ENCODE measurements at places on chromosomes 12 and 14.

GRCh38 chr12:114343585-114344302 is 62.2 kb downstream of the TBX5 start:
- DNase-seq: no peak

DNA sequence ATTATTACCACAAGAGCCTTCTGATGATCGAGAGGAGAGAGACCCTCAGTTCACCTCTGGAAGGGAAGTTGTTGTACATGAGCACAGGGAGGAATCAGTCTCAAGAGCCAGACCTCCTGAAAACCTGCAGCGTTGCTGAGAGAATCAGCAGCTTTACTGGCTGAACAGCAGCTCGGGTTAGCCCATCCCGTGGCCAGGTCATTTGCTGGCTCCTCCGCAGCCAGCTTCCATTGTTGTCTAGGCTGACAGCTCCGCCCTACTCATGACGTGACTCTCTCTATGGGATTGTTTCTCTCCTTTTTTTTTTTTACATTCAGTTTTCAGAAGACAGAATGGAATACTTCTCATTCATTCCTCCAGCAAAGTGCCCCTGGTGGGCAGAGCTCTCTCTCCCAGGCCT is 69.9 kb downstream of the TGFB3 start:
- DNase-seq: peak; percentile 30

DNA sequence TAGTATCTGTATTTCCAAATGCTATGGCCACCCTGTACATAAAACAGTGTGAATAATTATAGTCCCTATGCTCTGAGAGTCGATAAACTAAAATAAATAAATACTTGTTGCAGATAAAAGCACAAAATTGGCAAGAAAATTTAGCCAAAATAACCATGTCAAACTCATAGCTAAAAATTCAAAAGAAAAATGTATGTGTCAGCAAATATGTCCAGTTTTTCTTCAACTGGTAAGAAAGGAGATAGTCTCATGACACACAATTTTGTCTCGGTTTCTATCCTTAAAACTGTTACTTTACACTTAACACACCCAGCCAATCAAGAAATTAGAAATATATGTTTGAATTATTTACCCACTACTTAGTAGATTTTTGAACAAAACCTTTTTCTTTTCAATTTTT is 145.6 kb upstream of the FSCB start:
- DNase-seq: no peak

DNA sequence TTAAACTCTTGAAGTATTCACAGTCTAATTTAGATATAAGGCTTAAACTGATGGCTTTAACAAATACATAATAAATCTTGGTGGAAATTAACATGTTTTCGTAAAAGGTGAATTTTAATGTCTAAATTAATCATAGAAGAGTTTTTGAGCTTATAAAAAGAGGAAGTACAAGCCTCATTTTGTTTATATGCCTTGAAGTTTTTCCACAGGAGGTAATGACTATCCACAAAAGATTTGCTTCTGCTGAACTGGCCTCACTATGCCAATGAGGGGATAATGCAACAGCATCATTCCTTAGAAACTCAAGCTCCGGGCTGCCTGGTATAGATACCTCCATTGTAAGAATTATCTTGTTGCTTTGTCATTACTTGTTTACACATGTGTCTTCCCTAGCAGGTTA is 175.6 kb downstream of the DUSP6 start:
- no peak for DNase-seq

DNA sequence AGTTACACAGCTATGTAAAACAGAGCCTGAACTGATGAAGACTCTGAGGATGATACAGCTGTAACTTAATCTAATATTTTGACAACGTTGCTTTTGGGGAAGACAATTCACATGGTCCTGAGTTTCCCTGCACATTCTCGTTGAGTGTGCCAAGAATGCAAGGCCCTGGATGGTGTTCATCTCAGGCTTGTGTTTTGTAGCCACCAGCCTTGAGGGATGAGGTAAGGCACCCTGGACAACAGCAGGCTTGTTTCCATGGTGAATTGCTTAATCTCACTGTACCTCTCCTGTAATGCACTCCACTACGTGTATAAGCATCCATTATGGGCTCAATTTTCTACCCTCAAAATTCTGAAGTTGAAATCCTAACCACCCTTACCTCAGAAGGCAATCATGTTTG is 2.1 kb downstream of the CATSPERB start:
- DNase-seq: no peak

DNA sequence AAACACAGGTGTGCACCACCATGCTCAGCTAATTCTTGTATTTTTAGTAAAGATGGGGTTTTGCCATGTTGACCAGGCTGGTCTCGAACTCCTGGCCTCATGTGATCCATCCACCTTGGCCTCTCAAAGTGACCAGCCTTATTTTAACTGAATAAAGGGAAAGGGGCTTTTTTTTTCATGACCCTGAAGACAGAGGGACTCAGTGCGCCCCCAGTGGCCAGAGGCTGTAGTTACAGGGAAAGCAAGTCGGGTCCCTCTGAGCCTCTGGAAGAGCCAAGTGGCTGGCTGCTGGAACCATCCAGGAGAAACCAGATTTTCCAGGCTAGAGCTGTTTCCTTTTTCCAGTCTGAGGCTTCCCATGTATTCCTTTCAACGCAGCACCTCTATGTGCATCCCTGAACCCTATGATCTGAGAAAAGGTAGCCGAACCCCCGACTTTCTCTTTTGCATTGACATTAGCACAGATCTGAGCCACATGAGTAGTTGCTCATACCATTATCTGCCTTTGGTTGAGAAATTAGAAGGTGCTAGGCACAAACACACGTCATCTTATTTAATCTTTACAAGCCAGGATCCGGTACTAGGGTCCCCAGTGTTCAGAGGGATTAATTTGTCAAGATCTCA is 342.7 kb downstream of the CACNA1C start:
- DNase-seq: peak; percentile 51

DNA sequence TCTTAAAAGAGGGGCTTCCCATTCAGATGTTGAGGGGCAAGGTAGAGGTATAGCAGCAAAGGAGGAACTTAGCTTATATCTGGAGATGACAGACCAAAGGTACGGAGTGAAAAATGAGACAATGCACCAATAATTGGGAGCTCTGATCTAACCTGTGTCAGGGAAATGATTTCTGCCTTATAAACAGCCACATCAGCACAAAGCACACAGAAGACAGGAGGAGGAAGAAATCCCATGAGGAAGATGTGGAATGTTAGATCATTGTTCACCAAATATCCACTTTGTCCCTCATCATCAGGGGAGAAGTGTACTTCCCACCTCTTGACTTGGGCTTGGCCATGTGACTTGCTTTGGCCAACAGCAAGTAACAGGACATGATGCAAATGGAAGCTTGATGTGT is 93.7 kb upstream of the WSCD2 start:
- DNase-seq: no peak

GRCh38 chr12:9636150-9636850 is 28.6 kb upstream of the KLRB1 start:
- DNase-seq: no peak

DNA sequence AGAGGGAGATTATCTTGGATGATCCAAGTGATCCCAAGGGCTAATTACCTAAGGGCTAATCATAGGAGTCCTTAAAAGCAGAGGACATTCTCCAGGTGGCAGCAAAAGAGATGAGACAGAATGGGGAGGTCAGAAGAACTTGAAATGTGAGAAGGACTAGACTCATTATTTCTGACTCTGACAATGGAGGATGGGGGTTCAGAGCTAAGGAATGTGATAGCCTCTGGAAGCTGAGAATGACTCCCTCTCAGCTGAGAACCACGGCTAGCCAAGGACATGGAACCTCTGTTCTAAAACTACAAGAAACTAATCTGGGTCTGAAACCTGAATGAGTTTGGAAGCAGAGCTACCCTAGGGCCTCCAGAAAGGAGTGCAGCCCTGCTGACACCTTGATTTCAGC is 35.6 kb upstream of the ANKS1B start:
- DNase-seq: no peak

DNA sequence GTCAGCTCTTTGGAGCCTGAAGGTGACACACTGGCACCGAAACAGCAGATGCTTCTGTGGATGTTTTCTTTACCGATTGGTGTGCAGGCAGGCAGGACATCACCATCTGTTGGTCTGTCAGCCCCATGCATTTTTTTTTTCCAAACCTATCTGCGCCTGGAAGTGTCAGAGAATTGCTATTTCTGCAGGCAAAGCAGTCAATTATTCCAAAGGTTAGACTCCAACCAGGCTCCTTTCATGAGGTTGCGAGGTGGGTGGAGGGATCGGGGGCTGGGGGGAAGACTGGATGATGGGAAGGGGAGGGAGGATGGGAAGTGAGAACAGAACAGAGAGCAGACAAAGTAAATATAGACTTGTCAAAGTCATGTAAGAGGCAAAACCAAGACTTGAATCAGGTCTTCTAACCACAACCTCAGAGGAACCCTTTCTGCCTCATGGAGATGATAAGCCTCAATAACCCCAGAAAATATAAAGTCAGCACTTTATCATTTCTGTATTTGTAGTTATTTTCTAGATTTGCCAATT is 117.7 kb downstream of the OTOGL start:
- DNase-seq: no peak

- DNase-seq: no peak
Measured at GRCh38 chr14:64918216-64918615, 4.0 kb downstream of the CHURC1 start.

- peak; percentile 34 for DNase-seq
Measured at GRCh38 chr12:1595690-1596347, 1.4 kb upstream of the FBXL14 start.

GRCh38 chr14:22898302-22899090 is 15.5 kb downstream of the REM2 start:
- no peak for DNase-seq

- no peak for DNase-seq
Measured at GRCh38 chr14:92577321-92577742, 63.8 kb downstream of the RIN3 start.

- no peak for DNase-seq
Measured at GRCh38 chr12:3644104-3644503, 108.8 kb downstream of the CRACR2A start.

DNA sequence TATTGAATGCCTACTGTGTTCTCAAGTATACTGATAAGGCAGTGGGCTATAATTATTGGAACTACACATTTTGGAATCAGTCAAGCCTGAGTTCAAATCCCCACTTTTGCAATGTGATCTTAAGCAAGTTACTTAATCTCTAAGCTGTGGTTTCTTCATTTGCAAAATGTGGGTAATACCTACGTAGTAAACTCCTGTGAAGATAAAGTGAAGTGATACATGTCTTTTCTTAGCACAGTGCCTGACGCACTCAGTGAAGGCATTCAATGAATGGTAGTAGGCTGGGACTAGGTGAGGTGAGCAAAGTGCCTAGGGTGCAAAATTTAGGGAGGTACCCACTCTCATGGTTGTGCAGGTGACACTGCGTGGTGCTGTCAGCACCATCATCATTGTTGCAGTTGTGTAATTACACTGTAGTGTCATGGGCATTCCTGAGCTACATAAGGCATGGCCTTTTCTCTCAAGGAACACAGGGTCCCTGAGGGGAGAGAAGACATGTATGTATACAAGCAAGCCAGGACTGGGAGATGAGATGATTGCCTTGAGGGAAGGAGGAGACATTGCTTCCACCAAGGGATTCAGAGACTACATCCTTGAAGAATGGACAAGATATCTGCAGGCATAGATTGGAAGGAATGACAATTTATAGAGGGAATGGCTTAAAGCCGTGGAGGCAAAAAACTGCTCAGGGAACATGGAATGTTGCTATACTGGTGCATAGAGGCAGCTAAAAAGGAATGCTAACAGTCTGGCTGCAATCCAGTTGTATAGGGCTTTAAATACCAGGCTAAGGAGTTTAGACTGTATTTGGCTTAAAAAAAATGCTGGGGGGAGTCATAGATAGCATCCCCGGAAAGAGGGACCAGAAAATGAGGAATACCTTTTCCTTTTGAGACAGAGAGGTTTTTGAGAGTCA is 129.2 kb upstream of the ARHGAP5 start:
- no peak for DNase-seq

DNA sequence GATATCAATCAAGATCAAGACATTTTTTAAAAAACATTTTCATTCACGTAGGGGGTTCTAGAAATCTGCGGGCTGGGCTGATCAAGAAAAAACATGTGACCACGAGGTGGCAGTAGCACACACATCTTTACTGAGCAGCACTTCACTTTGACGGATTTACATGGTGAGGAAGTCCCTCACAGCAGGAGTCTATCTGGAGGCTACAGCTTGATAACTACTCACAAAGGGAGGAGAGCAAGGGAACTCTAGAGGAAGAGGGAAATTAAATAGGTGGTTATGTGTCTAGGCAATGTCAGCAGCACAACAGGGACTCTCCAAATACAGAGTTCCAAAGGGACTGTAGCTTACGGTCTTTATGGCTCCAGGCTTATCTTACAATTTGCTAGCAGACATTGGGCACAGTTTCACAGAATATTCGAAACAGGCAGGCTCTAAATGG is 248.1 kb downstream of the DPY19L2 start:
- DNase-seq: peak; percentile 35

DNA sequence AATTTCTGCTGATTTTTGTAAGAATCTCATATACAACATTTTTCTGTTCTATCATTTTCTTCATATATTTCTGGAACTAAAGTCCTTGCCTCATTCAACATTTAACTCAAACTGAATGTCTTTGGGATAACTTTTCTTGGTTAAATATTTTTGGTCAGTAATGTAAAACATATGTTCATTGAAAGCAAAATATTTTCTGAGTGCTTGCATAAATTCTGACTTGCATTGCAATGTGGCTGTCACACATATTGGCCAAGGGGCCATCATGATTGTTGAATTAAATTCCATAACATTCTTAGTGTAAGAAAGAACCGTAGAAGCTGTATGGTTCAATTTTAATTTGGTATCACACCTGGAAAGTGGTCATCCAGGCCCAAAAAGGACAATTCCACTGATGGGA is 369.4 kb downstream of the GALC start:
- DNase-seq: no peak

- peak; percentile 66 for DNase-seq
Measured at GRCh38 chr12:93373961-93374656, 3.6 kb upstream of the NUDT4 start.

DNA sequence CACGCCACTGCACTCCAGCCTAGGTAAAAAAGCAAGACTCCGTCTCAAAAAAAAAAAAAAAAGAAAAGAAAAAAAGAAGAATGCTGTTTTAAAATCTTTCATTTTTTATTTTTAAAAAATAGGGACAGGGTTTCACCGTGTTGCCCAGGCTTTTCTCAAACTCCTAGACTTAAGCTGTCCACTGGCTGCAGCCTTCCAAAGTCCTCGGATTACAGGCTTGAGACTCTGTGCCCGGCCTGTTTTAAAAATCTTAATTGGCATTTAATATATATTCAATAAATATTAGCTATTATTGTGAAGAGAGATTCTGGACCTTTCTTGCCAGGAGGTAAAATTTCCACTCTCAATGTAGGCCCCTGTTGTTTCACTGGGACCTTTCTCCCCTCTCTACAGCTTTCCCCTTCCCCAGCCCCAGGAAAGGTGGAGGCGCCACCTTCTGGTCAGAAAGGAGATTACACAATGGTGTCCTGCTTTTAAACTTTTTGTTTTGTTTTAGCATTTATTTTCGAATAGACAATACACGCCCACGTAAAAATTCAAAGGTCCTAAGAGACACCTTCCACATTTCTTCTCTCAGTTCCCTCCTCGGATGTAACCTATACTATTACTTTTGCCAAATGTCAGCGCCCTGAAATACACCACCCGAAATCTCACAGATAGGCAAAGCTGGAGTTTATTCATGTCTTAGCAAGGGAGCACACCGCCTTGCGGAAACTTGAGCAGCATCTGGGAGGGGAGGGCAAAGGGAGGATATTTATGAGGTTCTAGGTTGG is 23.8 kb upstream of the PHC1 start:
- peak; percentile 75 for DNase-seq

- no peak for DNase-seq
Measured at GRCh38 chr12:128571906-128572810, 251.6 kb downstream of the SLC15A4 start.

Data from small intestine (tissue), 16 donors.